ENCODE measurements at places on chromosomes 7 and 10.

- DNase-seq, result no peak
Measured at GRCh38 chr10:88198023-88198422, 334.6 kb downstream of the PTEN start.

DNA sequence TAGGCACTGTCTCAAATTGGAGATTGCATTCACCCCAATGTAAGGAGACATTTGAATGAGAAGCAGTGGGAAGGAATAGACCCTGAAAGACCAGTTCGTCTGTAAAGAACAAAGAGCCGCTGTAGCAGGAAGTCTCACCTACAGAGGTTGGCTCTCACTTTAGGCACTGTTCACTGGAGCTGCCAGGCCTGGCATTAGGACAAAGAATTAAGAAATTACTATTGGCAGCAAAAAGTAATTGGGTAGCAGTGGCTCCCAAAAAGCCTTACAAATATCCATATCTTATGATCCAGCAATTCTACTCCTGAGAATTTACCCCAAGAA is 10.5 kb upstream of the TEX36 start:
- no peak for DNase-seq

DNA sequence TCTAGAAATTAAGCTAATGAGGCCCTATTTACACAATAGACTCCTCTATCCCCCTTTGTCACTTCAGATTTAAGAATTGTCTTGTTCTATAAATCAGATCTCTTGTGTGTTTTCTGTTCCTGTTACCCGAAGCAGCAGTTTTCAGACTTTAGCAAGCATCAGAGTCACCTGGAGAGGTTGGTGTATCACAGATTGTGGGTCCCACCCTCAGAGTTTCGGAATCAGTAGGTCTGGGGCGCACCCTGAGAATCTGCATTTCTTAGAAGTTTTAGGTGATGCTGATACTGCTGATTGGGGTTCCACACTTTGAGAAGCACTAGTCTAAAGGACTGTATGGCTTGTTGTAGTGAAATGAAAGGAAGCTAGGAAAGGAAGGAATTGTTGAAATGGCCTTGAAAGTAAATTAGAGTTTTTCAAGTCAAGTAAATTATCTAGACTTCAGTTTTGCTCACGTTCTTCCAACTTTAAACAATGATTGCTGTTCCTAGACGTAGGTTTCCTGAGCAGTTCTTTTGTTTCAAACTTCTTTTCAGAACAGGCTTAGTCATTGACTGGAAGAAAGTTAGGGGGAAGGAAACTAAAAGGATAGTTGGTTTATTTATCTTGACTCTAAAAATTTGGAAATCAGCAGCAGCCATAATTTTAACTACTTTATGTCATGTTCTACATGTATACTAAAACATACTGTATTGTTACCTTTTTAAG is 15.7 kb downstream of the BPGM start:
- no peak for DNase-seq

GRCh38 chr7:47355684-47356083 is 226.2 kb downstream of the TNS3 start:
- DNase-seq, result no peak

DNA sequence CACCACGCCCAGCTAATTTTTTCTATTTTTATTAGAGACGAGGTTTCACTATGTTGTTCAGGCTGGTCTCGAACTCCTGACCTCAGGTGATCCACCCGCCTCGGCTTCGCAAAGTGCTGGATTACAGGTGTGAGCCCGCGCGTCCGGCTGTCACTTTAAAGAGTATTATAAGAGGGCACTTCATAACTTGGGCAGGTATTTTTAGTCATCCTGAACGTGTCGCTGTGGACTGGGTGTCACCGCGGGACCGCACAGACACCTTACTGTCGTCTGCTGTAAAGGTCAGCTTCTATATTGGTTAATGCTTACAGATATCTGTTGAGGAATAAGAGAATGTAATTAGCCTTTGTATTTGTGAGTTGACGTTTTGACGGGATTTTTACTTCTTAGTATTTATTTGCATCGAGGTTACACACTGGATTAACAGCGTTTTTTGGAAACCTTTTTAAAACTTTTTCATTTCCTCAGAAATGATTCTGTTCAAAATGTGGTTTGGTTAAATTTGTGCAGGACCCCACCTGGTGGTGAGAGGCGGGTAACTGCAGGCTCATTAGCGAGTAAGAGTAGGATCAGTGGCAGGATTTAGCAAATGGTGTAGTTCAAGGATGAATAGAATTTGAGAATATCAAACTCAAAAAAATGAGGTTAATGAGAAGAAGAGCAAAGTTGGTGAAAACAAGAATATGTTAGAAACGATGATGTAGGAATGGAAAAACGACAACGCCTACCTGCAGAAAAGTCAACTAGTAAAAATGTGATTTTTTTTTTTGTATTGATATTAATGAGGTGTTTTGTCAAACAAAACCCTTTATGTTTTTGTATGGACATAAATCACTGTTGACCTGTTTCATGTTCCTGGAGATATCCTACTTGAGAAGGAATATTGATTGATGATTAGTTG is 3.2 kb downstream of the DNAJB6 start:
- no peak for DNase-seq

- DNase-seq, result no peak
Measured at GRCh38 chr10:52082307-52082706, 231.8 kb upstream of the DKK1 start.

DNA sequence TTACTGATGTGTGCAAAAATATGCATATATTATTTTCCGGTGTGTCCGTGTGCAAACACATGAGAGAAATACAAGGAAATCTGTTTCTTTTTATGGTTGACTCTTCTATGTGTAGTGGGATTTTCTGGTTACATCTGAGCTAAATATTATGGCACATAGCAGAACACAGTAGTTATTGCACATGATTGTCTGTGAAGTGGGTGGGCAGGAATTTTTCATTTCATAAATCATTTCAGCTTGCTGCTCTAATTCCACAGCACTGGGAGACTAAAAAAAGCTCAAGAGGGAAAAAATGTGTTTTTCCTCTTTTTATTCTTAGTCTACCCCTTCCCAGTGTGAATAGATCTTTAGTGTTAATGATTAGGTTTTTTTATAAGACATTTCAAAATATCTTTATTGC is 197.9 kb downstream of the MBL2 start:
- DNase-seq, result no peak

- DNase-seq, result no peak
Measured at GRCh38 chr7:95675016-95675415, 78.7 kb upstream of the PDK4 start.

- no peak for DNase-seq
Measured at GRCh38 chr10:34780818-34781380, 34.2 kb downstream of the PARD3 start.

DNA sequence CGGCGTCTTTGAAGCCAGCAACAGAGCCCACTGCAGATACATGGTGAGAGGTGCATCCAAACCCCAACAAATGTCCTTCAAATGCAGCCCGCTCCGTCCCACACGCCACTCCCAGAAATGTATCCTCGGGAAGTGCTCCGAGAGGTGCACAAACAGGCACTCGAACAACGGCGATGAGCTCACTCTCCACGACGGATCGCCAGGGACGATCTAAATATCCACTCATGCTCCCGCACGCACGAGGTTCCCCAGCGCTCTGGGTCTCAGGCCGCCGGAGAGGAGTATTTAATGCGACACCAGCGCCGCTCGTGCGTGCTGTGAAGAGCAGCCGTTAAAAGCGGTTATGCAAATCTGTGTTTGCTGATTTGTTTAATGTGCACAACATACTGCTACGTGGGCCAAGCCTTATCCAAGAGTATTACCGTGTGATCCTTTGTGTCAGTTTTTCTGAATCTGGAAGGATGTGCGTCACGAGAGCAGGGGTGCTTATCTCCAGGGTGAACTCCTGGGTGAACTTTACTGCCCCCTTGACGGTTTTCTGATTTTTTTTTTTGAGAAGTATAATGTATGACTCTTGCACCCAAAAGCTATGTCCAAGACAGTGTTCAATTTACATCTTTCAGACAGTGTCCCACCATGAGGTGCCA is 48.5 kb upstream of the PPP2R2D start:
- DNase-seq, result no peak

DNA sequence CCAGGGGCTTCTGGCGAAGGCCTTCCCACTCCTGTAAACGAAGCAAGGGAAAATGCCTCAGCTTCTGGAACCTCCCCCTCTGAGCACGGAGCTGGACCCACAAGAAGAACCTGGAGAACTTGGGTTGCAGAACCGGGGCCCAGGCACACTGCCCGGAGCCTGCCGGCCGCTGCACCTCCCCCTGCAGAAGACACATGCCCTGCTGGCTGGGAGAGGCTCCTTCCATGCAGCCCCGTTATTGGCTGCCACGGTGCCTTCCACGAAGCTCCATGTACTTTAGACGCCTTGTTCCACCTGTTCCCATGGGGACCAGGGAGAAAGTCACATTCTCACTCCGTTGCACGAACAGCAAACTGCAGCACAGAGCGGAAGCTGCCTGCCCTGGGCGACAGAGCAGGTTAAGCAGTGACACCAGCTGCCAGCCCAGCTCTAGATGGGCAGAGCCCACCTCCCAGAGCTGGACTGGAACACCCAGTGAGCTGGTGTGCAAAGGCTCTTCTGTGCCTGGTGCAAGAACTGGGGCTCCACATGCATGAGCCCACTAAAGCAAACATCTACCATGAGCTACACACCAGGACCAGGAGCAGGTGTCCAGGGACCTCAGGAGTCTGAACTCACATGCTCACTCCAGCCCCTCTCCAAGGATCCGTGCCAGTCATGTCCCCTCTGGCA is 70.1 kb downstream of the TNS3 start:
- DNase-seq, result no peak

GRCh38 chr10:114526126-114526503 is 121.8 kb upstream of the AFAP1L2 start:
- DNase-seq, result no peak

DNA sequence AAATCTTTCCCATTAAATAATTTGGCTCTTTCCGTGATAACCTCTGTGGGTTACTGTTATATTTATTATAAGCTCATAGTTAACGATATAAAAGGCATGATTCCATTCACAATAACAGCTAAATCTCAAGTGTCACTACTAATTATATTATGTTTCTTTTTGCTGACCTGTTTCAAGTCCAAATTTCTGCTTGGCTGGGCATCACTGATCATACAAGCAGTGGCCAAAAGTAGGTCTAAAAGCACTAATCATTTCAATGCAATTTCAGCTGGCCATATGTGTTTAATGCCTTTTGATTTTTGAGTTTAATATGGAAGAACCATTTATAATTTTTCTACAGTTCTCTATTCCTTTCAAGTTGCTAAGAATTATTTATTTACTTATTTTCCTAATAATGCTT is 110.7 kb downstream of the SEMA3A start:
- no peak for DNase-seq

DNA sequence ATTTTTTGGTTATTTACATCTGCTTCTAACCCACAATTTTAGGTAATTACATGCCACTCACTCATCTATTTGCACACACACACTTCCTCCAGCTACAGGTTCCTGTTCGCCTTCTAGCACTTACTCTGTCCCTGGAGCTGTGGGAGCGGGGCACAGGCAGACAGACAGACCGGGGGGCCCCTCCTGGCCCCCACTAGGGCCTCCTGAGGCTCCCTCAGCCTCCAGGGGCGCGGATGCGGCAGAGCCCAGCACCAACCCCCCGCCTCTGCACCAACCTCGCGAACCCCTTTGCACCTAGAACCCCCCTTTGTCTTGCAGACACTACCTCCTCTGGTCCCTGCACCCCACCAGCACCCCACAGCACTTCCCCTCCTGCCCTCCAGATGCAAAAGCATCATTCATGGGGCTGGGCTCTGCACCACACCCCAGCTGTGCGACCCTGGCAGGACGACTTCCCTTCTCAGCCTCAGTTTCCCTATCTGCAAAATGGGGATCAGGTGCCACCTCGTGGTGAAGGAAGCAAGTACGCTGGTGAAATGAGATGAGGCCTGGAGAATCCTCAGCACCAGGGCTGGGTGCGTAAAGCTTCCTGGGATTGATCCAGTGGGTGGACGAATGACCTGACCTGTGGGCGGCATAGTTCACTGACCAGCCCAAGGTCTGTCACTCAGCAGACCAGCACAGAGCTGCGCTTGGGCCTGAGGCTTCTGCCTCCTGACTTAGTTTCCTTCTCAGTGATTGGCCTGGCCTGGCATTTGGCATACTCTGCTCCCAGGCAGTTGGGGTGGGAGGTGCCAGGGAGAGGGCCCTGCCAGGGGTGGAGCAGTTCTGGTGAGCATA is 37.9 kb downstream of the ELFN1 start:
- DNase-seq, result no peak

- DNase-seq, result no peak
Measured at GRCh38 chr7:106959753-106960152, 84.8 kb upstream of the PRKAR2B start.
